Stimulated activated CD8-positive, alpha-beta memory T cell treated with anti-CD3 and anti-CD28 coated beads, Interleukin-4, amount 100 ng/mL, for 4 hours (primary cell): ENCODE measurements at places on chromosomes 11 and 22.

DNA sequence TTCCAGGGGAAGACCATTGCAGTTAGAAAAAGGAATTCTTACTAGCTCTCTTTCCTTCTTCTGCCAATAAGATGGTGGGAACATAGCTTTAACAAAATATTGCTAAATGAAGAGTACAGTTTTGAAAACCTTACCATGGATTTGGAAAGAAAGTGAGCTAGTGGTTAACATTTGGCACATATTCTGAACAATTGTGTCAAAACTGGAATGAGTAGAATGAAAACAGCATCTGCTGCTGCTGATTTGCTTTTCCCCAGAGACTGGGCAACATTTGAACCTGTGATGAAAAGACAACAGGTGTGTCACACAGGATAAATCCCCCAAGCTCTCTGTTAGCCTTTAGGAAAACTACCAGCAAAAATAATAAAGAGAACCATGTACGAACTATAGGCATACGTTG, 761.4 kb downstream of the KCNA4 start:
- DNase-seq, result no peak

GRCh38 chr11:20522536-20522935, 76.9 kb upstream of the SLC6A5 start:
- DNase-seq, result no peak

DNA sequence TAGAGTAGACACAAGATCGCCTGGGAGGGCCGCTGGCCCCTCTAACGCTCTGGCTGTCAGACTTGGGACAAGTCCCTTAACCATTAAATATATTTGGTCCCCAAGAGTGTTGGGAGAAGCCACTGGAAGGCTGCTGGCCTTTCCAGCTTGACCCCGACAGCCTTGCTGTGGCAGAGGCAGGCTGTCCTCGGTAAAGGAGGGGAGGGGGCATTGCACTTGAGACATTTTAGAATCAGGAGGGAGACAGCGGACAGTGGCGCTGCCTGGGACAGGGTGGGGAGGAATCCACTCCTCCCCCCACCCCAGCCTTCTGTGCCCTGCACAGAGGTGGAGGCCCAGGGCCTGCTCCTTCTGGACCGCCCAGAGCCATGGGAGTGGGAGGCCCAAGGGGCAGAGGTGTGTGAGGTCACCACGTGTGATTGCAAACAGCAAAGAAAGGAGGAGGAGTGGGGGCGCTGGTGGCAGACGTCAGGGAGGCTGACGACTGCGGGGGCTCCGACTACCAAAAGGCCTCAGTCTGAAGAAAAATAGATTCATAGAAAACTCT, 28.9 kb downstream of the APOL1 start:
- no peak for DNase-seq

DNA sequence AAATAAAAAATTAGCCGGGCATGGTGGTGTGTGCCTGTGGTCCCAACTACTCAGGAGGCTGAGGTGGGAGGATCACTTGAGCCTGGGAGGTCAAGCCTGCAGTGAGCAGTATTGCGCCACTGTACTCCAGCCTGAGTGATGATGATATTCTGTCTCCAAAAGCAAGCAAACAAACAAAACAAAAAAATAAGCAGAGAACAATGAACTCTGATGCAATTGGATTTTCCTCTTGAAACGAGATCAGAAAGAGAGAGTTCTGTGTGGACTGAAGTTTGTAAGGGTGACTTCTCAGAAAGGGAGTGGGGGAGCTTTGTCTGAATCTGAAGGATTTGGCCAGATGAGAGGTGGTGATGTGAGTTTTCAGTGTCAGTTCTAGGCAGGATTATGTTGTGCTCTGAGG, 6.0 kb upstream of the TMEM123 start:
- no peak for DNase-seq
